Esophagus squamous epithelium (tissue), 5 donors: ENCODE measurements at places on chromosomes 4 and X.

DNA sequence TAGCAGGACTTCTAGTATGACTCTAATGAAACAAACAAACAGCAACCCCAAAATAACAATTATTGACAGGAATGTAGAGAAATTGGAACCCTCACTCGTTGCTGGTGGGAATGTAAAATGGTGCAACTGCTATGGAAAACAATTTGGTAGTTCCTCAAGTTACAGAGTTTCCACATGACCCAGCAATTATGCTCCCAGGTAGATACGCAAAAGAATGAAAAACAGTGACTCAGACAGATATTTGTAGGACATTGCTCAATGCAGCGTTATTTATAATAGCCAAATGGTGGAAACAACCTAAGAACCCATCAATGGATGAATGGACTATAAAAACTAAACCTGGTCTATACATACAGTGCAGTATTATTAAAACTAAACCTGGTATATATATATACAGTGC is 646.1 kb upstream of the FRG1 start:
- DNase-seq: no peak

- DNase-seq: no peak
Observed at GRCh38 chr4:762211-763190, 56.9 kb downstream of the PCGF3 start.

- DNase-seq: no peak
Observed at GRCh38 chrX:136200466-136200865, 50.7 kb downstream of the MAP7D3 start.

- DNase-seq: no peak
Observed at GRCh38 chr4:133584714-133585113, 435.6 kb downstream of the PCDH10 start.

- DNase-seq: no peak
Observed at GRCh38 chr4:78057600-78058550, 752 bp downstream of the FRAS1 start.

DNA sequence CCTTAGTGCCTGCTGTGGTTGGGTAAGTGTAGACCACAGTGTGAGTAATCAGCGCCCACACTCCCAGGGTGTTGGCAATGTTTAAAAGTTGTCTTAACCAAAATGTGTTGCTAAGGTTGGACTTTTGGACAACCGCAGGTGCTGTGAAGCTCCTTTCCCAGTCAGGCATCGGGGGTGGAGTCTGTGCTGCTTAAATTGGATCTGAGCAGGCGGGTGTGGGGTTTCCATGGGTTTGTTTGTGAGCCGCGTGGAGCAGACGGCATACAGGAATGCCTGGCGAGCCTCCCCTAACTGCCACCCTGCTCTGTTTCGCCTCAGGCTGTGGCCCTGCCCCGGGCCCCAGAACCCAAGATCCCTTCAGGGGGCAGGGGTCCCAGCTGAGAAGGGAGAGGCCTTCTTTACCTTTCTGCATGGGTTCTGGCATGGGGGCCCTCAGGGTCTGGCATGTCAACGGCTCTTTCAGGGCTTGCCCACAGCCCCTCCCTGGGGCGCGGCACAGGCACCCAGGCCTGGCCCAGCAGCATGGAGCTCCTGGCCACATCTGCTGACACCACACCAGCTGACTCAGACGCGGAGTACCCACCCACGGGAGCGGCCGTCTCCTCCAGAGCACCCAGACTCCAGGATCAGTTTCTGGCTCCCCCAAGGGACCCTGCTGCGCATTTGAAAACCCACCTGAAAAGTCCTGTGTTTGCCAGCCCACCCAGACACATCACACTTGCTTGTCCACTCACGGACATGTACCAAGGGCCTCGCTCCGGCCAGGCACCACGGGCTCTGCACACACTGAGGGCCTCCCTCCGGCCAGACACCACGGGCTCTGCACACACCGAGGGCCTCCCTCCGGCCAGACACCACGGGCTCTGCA is 5.1 kb upstream of the SPON2 start:
- DNase-seq: no peak

- no peak for DNase-seq
Observed at GRCh38 chrX:44973420-44973932, 100.5 kb downstream of the KDM6A start.

DNA sequence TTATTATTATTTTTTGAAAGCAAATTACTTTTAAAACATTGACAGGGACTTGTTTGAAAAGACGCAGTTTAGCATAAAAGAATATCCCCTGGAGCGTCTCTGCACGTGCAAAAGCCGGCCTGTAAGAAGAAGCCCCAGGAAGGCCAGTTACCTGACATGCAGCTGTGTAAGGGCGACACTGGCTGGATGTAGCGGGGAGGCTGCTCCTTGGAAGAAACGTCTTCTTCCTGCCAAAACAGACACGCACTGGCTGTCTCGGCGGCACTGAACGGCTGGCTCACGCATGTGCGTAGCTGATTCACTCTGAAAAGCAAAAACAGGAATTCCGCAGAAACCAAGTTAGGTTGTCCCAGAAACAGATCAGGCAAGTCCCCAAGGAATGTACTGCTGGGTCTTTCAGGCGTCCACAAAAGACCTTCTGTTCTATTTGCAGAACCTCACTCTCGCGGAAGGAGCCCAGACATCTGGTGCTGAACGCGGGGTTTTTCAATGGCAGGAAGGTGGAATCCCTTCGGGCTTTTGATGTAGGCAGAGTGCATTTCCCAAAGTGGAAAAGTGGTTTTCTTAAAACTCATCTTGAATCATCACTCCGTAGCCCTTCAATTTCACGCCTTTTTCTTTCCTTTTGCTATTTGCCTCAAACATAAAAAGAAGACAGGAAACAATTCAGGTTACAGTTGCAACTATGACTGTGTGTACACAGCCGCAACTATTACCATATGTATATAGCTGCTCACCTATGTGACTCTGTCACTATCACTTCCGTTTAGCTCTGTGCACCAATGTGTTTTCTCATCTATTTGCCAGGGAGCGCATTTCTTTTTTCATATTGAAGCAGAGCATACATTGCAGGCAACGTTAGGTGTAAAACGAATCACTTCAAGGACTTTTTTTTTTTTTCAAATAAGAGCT is 38.1 kb upstream of the ARSH start:
- no peak for DNase-seq

- no peak for DNase-seq
Observed at GRCh38 chr4:154466336-154466735, 25.3 kb downstream of the DCHS2 start.
